Iris pigment epithelial cell (primary cell): ENCODE measurements at places on chromosomes 3 and 15.

- peak; percentile 38 for DNase-seq
Measured at GRCh38 chr3:190696777-190697501, 165.6 kb downstream of the GMNC start.

DNA sequence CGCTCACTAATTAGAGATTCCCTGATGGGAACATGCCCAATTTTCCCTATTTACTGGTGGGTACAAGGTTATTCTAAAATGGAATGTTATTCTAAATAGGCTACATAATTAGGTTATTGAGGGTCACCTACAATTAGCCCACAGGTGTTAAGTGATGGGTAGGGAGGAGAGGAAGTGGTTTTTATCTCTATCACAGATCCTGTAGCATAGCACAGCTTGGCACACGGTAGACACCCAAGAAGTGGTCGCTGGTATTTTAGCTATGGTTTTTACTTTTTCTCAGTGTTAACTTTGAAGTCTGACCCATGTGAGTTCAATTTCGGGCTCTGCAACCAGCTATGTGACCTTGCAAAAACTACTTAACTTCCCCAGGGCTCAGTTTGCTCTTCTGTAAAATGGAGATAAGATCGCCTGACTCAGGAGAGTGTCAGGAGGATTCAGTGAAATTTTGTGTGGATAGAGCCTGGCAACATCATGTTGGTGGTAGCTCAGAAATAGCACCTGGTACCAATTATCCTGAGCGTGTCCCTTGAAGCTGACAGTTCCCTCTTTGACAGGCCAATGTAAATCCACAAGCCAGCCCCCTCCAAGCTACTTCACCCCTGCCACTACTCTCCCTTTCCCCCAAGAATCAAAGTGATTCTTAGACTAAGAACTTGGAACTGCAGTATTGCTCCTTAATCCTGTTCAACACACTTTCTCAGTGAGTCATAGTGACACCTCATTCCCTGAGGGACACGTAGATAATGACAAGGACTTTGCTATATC is 8.7 kb upstream of the LMCD1 start:
- DNase-seq, result peak; percentile 56

DNA sequence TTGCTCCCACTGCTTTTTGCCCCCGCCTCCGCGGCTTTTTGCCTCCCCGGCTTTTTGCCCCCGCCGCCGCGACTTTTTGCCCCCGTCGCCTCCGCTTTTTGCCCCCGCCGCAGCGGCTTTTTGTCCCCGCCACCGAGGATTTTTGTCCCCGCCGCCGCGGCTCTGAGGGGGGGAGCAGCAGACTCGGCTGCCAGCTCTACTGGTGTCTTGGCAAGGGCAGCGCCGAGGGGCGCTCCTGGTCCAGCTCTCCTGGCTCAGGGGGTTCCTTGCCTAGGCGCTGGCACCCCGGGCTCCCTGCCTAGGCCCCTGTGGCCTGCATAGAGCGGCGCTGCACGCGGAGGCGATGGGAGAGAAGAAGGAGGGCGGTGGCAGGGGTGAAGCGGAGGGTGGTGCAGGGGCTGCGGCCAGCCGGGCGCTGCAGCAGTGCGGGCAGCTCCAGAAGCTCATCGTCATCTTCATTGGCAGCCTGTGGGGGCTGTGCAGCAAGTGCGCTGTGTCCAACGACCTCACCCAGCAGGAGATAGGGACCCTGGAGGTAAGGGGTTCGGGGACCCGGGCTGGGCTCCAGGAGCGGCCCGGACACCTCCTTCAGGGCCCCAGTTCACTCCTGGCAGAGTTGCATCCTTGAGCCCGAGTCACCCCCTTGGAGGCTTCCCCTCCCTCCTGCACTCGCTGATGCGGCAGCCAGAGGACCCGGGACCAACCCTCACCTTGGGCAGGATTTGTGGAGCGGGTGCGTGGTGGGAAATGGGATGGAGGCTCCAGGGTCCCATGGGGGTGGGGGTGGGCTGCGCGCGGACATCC is 642.4 kb downstream of the GOLGA6L6 start:
- no peak for DNase-seq

- no peak for DNase-seq
Measured at GRCh38 chr15:67845974-67846373, 6.1 kb upstream of the RNU6-1 start.

DNA sequence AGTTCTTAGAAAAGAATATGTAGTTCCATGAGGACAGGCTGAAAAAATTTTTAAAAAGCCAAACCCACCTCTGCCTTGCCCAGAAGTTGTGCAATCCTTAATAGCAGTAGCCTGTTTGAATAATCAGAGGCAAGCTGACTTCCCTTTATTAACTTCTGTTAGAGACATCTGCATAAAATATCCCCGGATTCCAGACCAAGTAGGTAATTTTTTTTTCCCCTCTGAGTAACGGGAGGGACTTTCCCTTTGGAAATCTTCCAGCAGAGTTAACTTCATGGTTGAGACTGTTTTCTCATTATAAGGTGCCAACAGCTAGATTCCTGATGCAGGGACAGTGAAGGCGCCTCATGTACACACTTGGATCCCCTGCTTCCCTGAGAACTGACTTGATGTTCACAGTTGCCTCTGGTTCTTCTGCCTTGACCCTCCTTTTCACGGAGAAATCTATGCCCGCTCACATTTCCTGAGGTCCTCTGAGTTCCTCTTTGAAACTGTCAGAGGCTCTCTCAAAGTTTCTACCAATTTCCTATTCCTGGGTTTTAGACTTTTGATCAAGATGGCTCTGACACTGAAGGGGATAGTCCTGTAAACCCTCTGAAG is 227.6 kb upstream of the BHLHE40 start:
- peak; percentile 91 for DNase-seq

- no peak for DNase-seq
Measured at GRCh38 chr15:61115241-61115640, 113.9 kb downstream of the RORA start.

DNA sequence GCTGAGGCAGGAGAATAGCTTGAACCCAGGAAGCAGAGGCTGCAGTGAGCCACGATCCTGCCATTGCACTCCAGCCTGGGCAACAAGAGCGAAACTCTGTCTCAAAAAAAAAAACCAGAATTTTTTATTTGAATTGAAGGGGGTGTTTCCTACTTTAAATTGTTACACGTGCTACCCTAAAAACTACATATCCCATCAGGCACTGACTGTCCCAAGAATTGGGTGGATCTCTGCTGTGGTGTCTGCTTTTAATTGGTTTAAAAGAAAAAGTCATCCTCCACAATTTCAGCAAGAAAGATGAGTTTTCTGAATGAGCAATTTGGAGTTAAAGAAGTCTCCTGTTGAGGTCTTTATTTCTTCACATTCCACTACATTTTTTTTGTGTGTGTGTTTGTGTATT is 2.1 kb downstream of the PDIA3 start:
- DNase-seq, result peak; percentile 15

DNA sequence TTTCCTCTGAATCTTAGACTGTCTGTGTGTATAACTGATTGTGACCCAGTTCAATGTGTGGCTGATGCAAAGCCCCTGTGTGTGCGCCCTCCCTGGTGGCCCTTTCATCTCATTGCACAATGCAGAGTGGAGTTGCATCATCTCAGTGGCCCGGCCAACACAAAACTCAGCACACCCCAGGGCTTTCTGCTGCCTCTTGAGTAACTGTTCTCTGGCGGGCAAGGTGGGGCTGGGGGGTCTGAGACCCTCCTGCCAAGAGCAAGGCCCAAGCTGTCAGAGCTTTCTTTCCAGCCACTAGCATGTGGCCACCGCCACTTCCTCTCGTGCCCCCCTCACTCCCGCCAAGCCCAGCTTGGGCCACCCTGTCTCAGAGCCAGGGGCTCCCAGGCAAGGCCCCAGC is 80.7 kb upstream of the ALDH1L1 start:
- peak; percentile 72 for DNase-seq

GRCh38 chr15:52112203-52112750 is 298 bp downstream of the BCL2L10 start:
- no peak for DNase-seq

GRCh38 chr15:40343512-40343911 is 2.8 kb upstream of the CCDC9B start:
- DNase-seq, result peak; percentile 93

DNA sequence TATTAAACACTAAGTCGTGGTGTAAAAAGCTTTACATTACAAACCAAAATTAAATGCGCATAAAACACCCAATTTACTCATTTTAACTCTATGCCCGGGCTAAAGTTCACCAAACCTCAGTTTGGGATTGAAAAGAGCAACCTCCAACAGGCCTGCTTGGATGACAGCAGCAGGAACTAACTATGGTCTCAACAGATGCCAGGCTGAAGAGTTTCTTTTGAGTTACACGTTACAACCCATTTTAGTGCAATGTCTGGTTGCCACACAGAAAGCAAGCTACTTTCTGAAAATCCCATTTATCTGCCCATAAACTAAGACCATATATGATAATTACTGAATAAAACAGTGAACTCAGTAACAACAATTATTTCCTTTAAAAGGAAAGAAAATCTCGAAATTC is 2.2 kb downstream of the SATB1 start:
- DNase-seq, result no peak

DNA sequence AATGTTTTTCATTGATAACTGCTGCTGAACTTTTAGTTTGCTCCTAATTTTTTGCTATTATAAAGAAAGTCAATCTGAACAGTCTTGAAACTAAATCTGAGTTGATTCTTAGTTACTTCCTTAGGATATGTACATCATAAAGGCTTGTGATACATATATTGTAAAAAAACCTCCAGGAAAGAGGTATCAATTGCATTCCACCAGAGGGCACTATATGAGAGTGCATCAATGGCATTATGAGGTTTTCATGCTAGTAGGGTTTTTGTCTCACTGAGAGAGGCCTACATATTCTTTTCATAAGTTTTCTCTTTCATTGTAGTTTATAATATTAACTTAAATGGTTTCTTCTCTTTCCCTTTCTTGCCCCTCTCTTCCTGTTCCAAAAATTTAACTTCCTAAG is 46.9 kb downstream of the PIK3R4 start:
- DNase-seq, result peak; percentile 31

- DNase-seq, result no peak
Measured at GRCh38 chr15:46556010-46556409, 921.2 kb downstream of the SQOR start.

DNA sequence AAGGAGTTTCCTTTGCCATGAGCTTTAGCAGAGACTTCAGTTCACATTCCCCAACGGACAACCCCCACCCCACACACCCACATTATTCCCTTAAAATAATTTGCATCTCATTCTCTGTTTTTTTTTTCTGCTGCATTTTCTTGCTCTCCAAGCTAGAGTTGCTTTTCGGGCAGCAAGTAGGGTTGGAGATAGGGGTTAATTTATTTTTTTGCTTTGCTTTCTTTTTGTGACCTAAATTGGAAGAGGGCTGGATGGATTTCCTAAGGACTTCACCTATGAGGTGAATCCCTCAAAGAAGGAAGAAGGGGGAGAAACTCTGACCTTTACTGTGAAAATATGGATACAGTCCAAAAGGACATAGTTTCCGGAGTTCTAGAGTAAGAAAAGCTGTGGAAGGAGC is 6.6 kb downstream of the SOX2 start:
- no peak for DNase-seq

GRCh38 chr15:87419344-87419743 is 837.2 kb downstream of the NTRK3 start:
- no peak for DNase-seq

GRCh38 chr3:169811631-169812331 is 889 bp upstream of the LRRIQ4 start:
- peak; percentile 78 for DNase-seq

DNA sequence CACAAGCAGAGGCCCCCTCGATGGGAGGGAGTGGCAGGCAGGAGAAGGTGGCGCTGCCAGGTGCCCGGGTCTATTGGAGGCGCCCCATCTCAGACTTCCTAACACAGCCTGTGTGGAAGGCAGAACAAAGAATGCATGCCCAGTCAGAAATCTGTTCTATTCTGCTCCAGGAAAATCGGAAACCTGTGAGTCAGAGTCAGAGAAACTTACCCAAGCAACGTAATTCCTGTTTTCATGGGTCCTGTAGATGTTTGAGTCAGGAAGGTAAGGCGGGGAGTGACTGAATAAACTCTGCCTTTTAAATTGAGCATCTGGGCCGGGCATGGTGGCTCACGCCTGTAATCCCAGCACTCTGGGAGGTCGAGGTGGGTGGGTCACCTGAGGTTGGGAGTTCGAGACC is 13.7 kb downstream of the MAP6D1 start:
- DNase-seq, result no peak
